Activated T-helper 1 cell treated with anti-CD3 and anti-CD28 coated beads, Interleukin-12 subunit alpha, Interleukin-12 subunit beta, Interleukin-2, Interleukin-4 antibody, amounts not matched to agents 30 ng/mL and 10 ng/mL and 1 ng/mL, durations not matched to agents 14 hours and 24 hours and 36 hours (primary cell): ENCODE measurements at places on chromosomes 4 and X. TPM values are rescaled to one million over a fixed set of nuclear protein-coding genes. Genes with fewer than 3 reads are reported as not detected.

GRCh38 chr4:7938609-7939376, 868 bp downstream of the AFAP1 start:
- peak overlapping the region; percentile 86 for H3K4me3 ChIP-seq
- H3K4me1 ChIP-seq: peaks cover 28% of the 10 kb centered on the region

GRCh38 chr4:62896721-62897120, 1512.5 kb downstream of the TECRL start:
- H3K27me3 ChIP-seq: no peaks in the 10 kb centered on the region
- no peak overlapping the region for H3K27ac ChIP-seq
- no peak overlapping the region for H3K4me3 ChIP-seq

DNA sequence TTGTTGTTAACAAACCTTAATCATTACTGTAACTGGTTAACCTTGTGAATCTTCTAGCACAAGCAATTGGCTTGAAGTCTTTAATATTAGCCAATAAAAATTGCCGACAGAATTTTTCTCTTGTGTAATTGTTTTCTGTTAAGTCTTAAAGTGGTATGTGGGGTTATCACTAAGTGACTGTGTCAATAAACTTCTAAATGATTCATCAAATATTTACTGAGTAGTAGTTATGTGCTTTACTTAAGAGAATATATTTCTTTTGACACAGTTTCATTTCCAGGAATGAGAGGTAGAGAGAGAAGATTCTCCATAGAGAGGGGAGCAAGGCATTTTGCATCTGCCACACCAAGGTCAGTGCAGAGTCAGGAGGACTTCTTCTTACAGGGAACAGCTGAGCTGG, 2361.6 kb upstream of the AGA start:
- no peak overlapping the region for H3K4me3 ChIP-seq
- DNase-seq: no peak
- no peaks in the 10 kb centered on the region for H3K4me1 ChIP-seq
- H3K36me3 ChIP-seq: no peaks in the 10 kb centered on the region
- H3K27me3 ChIP-seq: no peaks in the 10 kb centered on the region

- H3K4me3 ChIP-seq: no peak overlapping the region
- no peak overlapping the region for H3K27ac ChIP-seq
- no peak for DNase-seq
These were observed 117.1 kb upstream of the AP1S2 start for GRCh38 chrX:15971696-15972095.

DNA sequence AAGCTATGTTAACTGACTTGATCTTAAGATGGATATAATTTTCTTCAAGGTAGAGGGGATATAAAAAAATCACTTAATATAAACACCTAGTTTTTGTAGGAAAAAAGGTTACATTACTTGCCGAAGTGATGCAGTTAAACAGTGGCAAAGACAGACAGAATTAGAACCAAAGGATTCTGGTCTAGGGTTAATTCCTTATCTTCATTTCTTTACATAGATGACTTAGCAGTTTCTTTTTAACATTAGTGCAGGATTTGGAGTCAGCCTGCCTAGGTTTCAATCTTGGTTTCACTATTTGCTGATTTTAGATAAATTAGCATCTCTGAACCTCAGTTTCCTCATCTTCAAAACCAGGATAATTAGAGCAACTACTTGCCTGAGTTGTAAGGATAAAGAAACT, 14.3 kb downstream of the ZAR1 start:
- no peak overlapping the region for H3K4me3 ChIP-seq
- H3K27ac ChIP-seq: no peak overlapping the region
- H3K4me1 ChIP-seq: peaks cover 8% of the 10 kb centered on the region
- peaks cover 32% of the 10 kb centered on the region for H3K36me3 ChIP-seq
- no peak for DNase-seq

DNA sequence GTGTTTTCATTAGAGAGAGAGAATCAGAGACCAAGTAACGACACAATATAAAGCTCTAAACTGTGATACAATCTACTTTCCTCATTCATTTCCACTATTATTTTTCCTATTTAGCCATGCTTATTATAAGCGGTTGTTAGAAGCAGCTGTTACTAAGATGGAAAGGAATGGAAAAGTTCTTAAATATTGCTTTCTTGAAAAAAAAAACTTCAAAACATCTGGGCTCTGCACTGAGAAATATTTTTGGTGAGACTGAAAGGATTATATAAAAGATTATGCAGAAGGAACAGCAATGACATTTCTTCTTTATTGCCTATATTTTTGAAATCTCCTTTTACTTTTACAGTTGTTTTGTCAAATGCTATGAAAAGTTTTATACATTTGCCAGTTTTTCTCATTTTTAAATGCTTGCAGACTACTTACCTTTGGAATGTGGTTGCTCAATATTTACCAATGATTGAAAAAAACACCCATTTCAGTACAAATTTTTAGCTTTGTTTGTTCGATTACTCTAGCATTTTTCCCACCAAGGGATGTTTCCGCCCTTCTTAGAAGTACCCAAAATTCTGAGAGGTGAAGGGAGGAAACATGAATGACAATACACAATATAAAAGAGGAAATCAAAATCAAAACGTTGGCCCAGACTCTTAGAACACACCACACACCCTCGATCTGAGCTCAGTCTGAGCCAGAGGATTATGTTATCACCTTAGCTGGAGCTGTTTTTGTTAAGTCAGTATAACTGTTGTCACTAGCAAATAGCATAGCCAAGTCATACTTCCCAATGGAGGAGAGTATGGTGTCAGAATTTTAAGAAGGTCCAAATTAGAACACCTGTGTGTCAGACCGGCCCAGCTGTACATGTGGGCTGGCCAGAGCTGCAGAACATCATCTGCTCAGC, 18.4 kb downstream of the DKK2 start:
- H3K27me3 ChIP-seq: no peaks in the 10 kb centered on the region
- no peaks in the 10 kb centered on the region for H3K36me3 ChIP-seq
- DNase-seq: no peak
- no peak overlapping the region for H3K4me3 ChIP-seq
- no peak overlapping the region for H3K27ac ChIP-seq

DNA sequence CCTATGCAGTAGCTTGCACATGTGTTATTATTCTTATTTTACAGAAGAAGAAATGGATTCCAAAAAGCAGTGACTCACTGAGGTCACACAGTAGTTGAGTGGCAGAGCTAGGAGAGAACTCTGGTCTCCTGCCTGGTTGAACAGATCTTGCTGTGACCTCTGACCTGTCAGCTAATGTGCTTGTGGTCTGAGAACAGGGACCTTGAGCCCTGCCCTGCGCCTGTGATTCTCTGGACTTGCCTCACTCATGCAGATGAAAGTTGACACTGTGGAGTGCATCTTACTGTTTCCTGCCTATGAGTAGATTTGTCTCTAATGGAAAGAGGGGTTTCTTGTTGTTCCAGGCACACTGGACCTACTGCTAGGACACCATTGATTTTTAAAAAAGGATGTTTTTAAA, 32.3 kb downstream of the ETNPPL start:
- H3K27ac ChIP-seq: no peak overlapping the region
- DNase-seq: no peak
- H3K36me3 ChIP-seq: no peaks in the 10 kb centered on the region
- peaks cover 4% of the 10 kb centered on the region for H3K27me3 ChIP-seq
- no peak overlapping the region for H3K4me3 ChIP-seq
- H3K4me1 ChIP-seq: no peaks in the 10 kb centered on the region

- H3K4me3 ChIP-seq: no peak overlapping the region
- H3K27ac ChIP-seq: no peak overlapping the region
- no peaks in the 10 kb centered on the region for H3K4me1 ChIP-seq
- DNase-seq: no peak
These were observed 387.7 kb downstream of the FAT4 start for GRCh38 chr4:125702406-125702805.

DNA sequence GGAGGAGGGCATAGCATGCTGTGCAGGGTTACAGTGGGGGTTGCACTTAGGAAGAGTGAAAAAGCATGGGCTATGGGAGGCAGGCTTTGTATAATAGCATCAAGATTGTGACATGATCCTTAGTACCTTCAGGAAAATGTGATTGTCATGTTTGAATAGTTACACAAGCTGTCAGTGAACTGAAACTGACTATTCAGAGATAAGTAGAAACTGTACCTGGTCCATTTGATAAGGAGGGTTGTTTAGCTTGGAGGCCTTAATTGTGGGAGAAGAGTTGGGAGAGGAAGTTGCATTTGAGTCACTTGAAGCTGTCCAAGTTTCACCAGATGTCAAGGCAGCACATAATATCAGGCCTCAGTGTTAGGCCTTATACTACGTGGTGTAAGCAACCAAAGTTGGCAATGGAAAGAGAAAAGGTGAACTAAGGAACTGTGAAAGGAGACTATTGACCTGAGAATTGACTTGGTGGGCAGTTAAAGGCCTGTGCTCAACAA, 85.0 kb downstream of the TEX13C start:
- H3K4me1 ChIP-seq: no peaks in the 10 kb centered on the region
- H3K36me3 ChIP-seq: no peaks in the 10 kb centered on the region
- DNase-seq: no peak
- H3K27ac ChIP-seq: no peak overlapping the region

DNA sequence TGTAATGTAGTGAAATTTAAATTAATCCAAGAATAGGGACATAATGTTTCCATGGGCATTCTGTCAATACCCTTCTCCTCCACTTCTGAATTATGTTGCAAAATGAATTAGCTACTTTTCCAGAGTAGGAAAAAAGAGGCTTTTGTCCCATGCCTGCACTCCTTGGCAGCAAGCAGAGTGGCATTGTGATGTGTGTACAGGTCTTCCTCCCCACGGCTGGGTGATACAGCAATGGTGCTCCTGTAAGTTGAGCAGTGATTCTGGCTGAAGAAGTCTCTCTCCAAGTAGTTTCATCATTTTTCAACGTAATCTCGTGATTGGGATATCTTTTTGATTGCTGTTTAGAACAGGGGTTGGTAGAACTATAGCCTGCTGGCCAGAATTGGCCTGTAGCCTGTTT, 59.9 kb downstream of the KIT start:
- peaks cover 3% of the 10 kb centered on the region for H3K27me3 ChIP-seq
- DNase-seq: no peak
- no peaks in the 10 kb centered on the region for H3K36me3 ChIP-seq
- H3K4me1 ChIP-seq: no peaks in the 10 kb centered on the region

DNA sequence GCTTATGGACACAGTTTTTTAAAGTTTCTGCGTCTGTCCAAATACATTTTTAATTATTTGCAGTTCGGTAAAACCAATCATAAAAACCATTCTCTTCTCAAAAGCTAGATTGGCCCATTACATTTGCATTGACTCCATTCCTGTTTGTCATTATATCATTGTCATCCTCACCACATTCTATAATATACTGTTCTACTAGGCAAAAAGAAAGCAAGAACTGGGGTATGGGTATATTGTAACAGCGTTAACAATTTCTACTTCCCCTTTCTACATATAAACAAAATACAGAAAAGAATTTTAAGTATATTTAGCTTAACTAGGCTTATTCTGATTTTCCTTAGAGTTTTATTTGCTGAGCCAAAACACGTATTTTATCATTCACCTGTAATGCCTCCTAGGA, 91.8 kb downstream of the RAP1GDS1 start:
- no peak overlapping the region for H3K27ac ChIP-seq
- no peaks in the 10 kb centered on the region for H3K27me3 ChIP-seq
- no peak for DNase-seq
- no peaks in the 10 kb centered on the region for H3K4me1 ChIP-seq

GRCh38 chr4:119087656-119088055, 48.0 kb upstream of the MYOZ2 start:
- no peak overlapping the region for H3K27ac ChIP-seq
- peaks cover 14% of the 10 kb centered on the region for H3K27me3 ChIP-seq
- no peaks in the 10 kb centered on the region for H3K4me1 ChIP-seq
- DNase-seq: no peak

- no peak overlapping the region for H3K4me3 ChIP-seq
- no peaks in the 10 kb centered on the region for H3K36me3 ChIP-seq
- no peak overlapping the region for H3K27ac ChIP-seq
- no peaks in the 10 kb centered on the region for H3K4me1 ChIP-seq
- no peak for DNase-seq
These were observed 38.9 kb upstream of the MAMLD1 start for GRCh38 chrX:150324035-150324728.

GRCh38 chr4:107845681-107846080, 20.9 kb downstream of the SGMS2 start:
- no peak for DNase-seq
- H3K4me1 ChIP-seq: no peaks in the 10 kb centered on the region
- no peak overlapping the region for H3K4me3 ChIP-seq
- H3K27ac ChIP-seq: no peak overlapping the region
- H3K27me3 ChIP-seq: peaks cover 4% of the 10 kb centered on the region

DNA sequence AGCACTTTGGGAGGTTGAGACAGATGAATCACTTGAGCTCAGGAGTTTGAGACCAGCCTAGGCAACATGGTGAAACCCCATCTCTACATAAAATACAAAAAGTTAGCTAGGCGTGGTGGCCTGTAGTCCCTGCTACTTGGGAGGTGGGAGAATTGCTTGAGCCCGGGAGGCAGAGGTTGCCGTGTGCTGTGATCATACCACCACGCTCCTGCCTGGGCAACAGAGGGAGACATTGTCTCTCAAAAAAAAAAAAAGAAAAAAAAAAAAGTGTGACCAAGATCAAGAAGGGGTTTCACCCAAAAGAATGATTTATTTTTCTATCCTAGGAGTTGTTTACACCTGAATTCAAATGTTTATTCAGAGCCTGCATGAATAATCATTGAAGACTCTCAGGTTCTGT, 572.4 kb upstream of the GALNT7 start:
- no peaks in the 10 kb centered on the region for H3K4me1 ChIP-seq
- no peak overlapping the region for H3K4me3 ChIP-seq
- no peak for DNase-seq
- H3K36me3 ChIP-seq: no peaks in the 10 kb centered on the region
- H3K27ac ChIP-seq: no peak overlapping the region

GRCh38 chr4:114178392-114178791, 198.9 kb upstream of the ARSJ start:
- H3K36me3 ChIP-seq: no peaks in the 10 kb centered on the region
- no peak overlapping the region for H3K4me3 ChIP-seq
- H3K27me3 ChIP-seq: no peaks in the 10 kb centered on the region
- H3K4me1 ChIP-seq: no peaks in the 10 kb centered on the region
- DNase-seq: no peak

DNA sequence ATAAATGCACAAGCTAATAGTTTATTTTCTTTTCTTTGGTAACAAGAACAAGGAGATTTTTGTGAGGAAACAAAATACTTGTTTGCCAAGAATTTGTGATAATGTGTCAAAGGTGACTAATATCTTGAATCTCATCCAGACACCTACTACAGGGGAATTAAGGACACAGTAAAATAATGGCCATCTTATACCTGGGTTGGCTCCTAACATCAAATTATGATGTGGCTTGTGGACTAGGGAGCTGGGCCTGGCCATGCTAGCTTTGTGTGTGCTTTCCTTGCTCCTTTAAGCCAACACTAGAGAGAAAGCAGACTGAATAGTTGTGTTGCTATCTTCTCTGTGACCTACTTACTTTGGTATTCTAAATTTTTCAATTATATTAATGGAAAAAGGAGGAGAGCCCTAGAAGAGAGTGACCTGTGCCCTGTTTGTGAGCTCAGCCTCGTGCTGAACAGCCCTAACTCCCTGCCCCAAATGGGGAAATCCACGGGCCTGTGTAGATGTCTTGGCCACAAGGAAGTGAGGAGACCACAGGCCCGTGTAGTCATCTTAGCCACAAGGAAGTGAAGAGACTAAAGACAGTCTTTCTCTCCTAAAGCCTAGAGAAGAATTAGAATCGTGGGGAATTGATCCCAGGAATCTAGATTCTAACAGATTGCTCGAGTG, 23.3 kb downstream of the ARHGAP24 start:
- no peak overlapping the region for H3K4me3 ChIP-seq
- H3K27ac ChIP-seq: no peak overlapping the region
- no peaks in the 10 kb centered on the region for H3K27me3 ChIP-seq
- H3K4me1 ChIP-seq: no peaks in the 10 kb centered on the region

The POU3F4 gene
- not detected in 2 replicates for total RNA-seq

The GAGE1 gene
- total RNA-seq: not detected in 2 replicates

The VCX2 gene
- not detected in 2 replicates for total RNA-seq

The FGF16 gene
- not detected in 2 replicates for total RNA-seq

The GAB1 gene
- total RNA-seq: 0.66 and 1.4 TPM in 2 replicates

The MSANTD1 gene
- 0.73 and 1.2 TPM in 2 replicates for total RNA-seq

The KIF4A gene
- total RNA-seq: 18.7 and 19.4 TPM in 2 replicates
